Testis (tissue), 5 donors: ENCODE measurements at places on chromosomes 2 and 18. TPM values are rescaled to one million over a fixed set of nuclear protein-coding genes. Genes with fewer than 3 reads are reported as not detected.

The ATP8B1 gene
- total RNA-seq = 1.7 TPM

The LPIN1 gene
- total RNA-seq = 90.0 TPM

The ADD2 gene
- 6.1 TPM for total RNA-seq

DNA sequence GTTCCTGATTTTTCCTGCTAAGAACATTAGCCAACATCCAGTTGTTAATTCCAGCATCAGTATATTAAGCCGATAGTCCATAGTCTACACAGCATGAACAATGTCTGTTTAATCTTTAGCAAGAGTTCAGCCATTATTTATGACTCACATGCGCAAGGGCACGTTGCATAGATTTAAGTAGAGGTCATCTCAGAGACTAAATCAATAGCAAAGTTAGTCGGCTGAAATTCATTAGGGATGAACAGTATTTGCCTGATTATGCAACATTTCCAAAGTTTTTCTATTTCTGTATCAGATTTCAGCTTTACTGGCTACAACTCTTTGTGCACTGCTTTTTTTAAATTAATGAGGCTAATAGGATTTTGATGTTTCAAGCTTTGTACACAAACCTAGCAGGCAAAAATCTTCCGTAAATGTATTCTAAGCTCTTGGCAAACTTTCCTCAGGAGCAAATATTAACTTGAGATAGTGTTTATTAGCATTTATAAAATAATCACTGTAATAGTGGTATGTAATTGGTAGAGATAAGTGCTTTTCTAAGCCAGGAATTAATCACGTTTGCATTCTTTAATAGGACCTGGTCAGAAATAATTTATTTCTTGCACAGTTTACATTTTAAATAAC lies 578.7 kb upstream of the ID2 start:
- no peaks in the 10 kb centered on the region for H3K36me3 ChIP-seq
- no peak for DNase-seq
- H3K27ac ChIP-seq = no peak overlapping the region
- H3K4me1 ChIP-seq = no peaks in the 10 kb centered on the region
- no peaks in the 10 kb centered on the region for H3K27me3 ChIP-seq

- H3K27me3 ChIP-seq = no peaks in the 10 kb centered on the region
- no peak overlapping the region for H3K27ac ChIP-seq
- peak; percentile 81 for DNase-seq
- H3K36me3 ChIP-seq = no peaks in the 10 kb centered on the region
- H3K4me3 ChIP-seq = no peak overlapping the region
Observed at GRCh38 chr18:13112982-13113381, 105.6 kb upstream of the LDLRAD4 start.

- H3K27me3 ChIP-seq = no peaks in the 10 kb centered on the region
- peak; percentile 37 for DNase-seq
- H3K4me1 ChIP-seq = no peaks in the 10 kb centered on the region
- H3K27ac ChIP-seq = peak overlapping the region; percentile 51
- no peaks in the 10 kb centered on the region for H3K36me3 ChIP-seq
- no peak overlapping the region for H3K4me3 ChIP-seq
Observed at GRCh38 chr2:104091894-104092293, 762.0 kb upstream of the POU3F3 start.

DNA sequence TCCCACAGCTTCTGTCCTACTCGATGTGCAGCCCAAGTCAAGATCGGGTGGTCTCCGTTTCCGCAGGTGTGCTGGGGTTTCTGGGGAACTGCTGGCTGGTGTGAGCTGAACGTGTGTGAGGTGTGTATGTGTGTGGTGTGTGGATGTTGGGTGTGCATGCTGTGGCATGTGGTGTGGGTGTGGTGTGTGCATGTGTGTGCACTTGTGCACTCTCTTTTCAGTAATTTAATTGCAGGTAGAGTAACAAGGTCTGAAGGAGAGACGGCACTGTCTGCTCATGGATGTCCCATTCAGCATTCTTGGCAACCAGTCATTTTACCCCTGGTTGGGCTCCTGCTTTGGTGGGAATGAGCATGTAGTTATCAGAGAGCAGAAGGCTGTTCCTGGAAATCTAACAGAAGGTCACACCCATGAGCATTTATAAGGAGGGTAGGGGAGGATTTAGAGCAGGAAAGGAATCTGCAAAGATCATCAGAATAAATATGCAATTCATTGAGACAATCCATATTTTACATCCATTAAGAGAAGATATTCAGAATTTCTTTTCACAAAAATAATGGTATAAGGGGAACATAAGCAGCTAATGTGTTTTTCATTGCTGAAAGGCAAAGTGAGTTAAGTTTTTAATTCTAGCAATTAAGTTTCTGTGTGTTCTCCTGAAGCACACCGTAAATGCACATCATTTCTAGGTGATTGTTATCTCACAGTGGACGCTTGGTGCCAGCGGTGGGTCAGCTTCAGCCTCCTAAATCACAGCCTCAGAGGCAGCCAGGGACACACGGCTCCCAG lies 60.7 kb downstream of the ADI1 start:
- peaks cover 38% of the 10 kb centered on the region for H3K4me1 ChIP-seq
- H3K36me3 ChIP-seq = no peaks in the 10 kb centered on the region
- no peaks in the 10 kb centered on the region for H3K27me3 ChIP-seq

DNA sequence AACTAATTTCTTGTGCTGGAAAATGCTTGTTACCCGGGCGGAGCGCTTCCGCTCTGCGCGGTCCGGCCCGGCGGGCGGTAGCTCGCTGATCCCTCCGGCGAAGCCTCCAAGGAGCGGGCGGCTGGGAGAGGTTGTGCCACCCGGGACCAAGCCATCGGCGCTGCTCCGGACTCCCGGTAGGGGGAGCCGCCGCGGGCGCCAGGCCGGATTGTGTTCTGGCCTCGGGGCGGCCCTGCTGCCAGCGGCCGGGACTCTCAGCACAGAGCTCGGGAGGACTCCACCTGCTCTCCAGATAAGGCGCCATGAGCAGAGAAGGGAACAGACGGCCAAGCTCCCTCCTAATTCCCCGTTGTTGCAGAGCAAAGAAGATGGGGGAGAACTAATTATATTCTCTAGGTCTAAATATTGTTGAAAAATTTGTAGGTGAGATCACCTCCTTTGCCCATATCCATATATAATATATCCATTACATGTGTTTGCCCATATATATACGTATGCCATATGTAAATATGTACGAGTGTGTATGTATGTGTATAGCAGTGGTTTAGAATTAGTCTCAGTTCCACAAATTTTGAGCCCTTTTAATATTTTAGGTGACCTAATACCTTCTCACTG lies 13.8 kb upstream of the SATB2 start:
- H3K4me1 ChIP-seq = peaks cover 6% of the 10 kb centered on the region
- DNase-seq = peak; percentile 77
- H3K4me3 ChIP-seq = peak overlapping the region; percentile 5
